Naive thymus-derived CD8-positive, alpha-beta T cell (primary cell): ENCODE measurements at places on chromosomes 3 and 15. TPM values are rescaled to one million over a fixed set of nuclear protein-coding genes. Genes with fewer than 3 reads are reported as not detected.

DNA sequence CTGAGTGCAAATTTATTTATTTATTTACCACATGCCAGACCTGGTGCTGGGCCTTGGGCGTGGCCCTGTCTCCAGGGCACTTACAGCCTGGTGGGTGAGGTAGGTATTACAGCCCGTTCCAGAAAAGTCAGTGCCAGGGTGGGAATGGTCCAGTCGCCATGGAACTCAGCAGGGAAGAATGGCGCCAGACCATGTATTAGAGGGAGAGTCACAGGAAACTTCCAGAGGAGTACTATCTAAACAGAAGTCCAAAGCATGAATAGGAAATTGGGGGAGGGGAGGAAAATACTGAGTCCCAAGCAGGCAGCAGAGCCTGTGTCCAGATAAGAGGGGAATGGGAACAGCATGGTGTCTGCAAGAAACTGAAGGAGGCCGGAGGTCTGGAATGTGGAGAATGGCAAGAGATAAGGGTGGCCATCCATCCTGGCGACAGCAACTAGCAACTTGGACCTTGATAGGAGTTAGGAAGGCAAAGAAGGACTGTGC is 27.0 kb downstream of the SH3BP5 start:
- no peak for DNase-seq

GREM1 gene
- total RNA-seq: not detected

- DNase-seq: no peak
These were observed 271.5 kb downstream of the EFHB start for GRCh38 chr3:19662486-19662885.

SPSB4 gene
- not detected for total RNA-seq

DNA sequence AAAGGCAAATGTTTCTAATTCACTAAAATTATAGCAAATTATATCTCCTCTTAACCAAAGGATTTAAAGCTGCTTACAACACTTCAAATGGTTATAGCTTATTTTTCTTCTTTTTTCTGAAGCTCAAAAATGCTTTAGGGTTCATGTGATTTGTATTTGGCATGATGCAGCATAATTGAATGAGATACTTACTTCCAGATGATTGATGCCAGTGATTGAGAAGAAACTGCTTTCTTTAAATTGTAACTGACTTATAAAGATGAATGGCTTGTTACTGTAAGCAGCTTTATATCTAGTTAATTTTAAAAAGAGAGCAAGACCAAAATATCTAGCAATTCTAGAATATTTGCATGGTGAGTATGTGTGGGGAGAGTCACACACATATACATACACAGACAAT is 270.7 kb upstream of the THRB start:
- no peak for DNase-seq

DNA sequence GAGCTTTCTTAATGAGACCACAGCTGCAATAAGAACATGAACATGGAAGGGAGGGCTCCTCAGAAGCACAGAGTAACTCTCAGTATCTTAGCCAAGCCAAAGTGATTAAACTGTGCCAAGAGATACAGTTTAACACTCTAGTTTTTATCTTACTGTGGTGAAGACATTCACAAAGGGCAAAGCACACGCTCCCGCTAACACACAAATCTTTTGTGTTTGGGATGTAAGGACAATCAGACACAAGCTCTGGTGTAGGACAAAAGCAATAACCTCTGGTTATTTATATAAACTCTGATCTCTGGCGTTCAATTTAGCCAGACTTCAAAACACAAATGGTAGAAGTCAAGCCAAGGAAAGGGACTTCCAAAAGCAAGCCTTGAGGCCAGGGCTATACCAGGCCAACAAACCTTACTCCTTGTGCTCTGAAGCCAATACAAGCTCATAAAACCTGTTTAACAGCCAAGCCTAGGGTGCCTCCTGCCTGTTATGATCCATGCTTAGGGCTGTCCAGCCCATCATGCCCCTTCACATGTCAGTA is 27.8 kb downstream of the DPH3 start:
- DNase-seq: no peak

MOBP gene
- total RNA-seq: not detected

PARP3 gene
- 9.7 TPM for total RNA-seq

GOLGA8T gene
- not detected for total RNA-seq

DNA sequence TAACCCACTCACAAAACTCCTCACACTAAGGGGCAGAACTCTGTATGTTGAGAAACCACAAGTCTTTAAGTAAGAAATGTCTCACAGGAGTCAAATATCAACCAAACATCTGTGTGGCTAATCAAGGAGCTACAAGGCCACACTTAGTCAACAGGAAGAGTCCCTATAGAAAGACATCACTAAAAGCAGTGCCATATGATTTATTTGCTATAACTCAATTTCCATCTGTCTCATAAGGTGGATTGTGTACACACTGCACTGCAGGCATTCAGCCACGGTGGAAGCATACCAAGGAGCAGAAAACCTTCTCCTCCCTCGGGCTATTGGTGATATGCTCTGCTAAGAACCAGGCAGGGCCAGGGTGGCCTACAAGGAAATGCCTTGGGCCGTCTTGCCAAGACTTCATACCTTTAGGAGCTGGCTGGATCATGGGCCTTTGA is 197.6 kb upstream of the CFAP20DC start:
- no peak for DNase-seq

DNA sequence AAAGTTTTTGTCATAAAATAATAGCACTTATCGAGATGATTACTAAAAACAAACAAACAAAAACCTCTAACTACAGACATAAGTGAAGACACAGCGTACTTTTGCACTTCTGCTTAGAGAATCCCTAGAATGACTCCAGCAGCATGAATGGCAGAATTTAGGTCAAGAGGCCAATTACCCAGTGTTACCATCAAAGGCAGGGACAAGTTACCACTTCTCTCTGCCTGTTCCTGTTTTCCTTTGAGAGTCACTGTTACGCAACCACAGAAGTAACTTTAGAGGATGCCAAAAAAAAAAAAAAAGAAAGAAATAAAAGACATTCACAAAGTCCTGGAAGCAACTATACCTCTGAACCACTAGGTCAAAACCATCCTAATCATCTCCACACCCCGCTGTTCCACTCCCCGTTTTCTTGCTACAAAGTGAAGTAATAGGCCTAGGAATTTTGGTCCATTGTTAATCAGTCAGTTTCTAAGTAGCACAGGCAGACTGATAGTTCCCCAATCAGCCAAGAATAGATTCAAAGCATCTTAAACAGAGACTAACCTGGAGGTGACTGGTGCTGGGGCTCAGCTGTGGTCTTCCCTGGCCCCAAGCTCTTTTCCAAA is 41.9 kb downstream of the FMN1 start:
- DNase-seq: no peak

DUOXA2 gene
- not detected for total RNA-seq

GRCh38 chr3:192957441-192958021 is 39.9 kb upstream of the MB21D2 start:
- no peak for DNase-seq

GRCh38 chr15:101269479-101270223 is 7.6 kb downstream of the SELENOS start:
- no peak for DNase-seq

DNA sequence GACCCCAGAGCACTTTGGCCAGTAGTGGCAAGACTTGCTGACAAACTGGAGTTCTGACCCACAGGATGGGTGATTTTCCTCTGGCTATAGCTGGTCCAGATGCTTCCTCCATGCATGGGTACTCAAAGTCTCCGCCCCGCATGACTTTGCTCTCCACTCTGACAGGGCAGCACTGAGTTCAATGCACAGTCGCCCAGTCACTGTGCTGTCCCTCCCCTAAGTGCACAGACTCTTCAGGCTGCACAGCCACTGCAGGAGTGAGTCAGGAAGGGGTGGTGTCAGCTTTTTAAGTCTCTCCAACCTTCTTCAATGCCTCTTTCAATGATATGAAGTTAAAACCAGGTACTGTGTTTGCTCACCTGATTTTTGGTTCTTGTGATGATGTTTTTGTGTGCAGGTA is 17.8 kb downstream of the TEX9 start:
- no peak for DNase-seq

LNP1 gene
- total RNA-seq: 2.4 TPM

- DNase-seq: no peak
These were observed 1184.6 kb upstream of the EPHA6 start for GRCh38 chr3:95629802-95630201.

- DNase-seq: no peak
These were observed 25.8 kb upstream of the ADPGK start for GRCh38 chr15:72809329-72809728.

DNA sequence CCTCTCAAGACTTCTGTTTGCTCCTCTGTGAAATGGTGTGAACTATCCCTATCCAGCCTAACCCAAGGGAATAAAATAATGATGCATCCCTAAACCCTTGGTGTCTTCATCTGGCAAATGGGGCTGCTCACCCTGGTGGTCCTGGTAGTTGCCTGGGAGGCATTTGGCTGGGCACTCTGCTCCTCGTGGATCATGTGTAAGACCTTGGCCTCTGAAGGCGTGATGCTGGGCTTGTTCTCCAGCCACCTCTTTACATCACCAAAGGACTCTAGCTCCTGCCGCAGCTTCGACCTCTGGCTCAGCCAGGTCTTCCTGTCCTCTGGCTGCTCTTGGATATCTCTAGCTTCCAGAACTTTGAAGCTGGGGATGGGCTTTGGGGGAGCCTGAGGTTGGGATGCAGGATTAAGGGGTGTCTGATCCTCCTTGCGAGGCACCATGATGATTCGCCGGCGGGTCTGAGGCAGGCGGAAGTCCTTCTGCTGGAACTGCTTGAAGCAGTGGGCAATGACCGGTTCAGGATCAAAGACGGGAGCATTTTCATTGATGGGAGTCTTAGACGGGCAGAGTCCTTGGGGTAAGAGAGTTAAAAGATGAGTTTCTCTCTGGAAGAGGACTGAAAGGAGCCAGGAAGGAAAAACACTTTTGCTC is 7.1 kb downstream of the EFCAB12 start:
- DNase-seq: no peak

GRCh38 chr15:48634893-48635292 is 10.6 kb downstream of the FBN1 start:
- DNase-seq: no peak

GCSAM gene
- 15.1 TPM for total RNA-seq

DNA sequence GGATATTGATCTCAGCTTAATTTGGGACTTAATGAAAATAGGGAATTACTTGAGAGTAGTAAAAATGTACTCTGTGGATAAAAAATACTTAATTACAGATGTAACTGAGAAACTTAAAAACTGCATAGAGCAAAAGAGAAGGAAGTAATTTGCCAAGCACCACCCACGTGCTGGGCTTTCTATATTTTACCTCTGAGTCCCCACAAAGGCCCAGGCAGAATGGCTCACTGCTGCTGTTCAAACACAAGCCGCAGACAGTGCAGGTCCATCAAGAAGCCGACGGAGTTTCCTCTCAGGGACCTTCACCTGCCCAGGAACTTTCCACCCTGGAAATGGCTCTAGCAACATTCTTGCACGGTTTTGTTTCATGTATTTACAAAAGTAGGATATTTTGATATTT is 77.2 kb upstream of the TRPM1 start:
- no peak for DNase-seq

GRCh38 chr15:71238926-71239325 is 123.7 kb downstream of the THSD4 start:
- no peak for DNase-seq

GRCh38 chr3:143850877-143851276 is 2.6 kb upstream of the SLC9A9 start:
- DNase-seq: no peak

DNA sequence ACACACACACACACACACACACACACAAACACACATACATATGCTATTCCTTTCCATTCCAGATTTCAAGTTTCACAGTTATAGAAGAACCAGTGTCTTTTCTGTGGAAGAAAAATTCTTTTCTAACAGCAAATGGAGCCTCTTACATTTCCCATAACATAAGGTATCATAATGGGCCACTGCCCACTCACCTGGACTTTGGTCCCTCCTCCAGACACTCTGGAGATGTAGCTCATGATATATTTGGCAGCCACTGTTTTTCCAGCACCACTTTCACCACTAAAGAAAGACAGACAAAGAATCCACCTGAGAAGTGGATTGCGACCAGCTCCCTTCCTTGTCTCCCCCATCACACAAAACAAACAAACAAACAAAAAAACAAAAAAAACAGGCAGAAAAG is 29.8 kb downstream of the LDHAL6B start:
- DNase-seq: no peak

- no peak for DNase-seq
These were observed 104.9 kb downstream of the AQP9 start for GRCh38 chr15:58243070-58243469.

CDHR4 gene
- total RNA-seq: not detected

OR5H1 gene
- not detected for total RNA-seq

DNA sequence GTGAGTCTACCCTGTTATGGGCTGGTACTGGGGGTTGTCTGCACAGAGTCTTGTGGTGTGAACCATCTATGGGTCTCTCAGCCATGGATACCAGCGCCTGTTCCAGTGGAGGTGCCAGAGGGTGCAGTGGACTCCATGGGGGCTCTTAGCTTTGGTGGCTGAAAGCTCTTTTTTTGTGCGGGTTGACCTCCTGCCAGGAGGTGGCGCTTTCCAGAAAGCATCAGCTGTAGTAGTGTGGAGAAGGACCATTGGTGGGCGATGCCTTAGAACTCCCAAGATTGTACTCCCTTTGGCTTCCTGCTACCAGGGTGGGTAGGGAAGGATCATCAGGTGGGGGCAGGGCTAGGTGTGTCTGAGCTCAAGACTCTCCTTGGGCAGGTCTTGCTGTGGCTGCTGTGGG is 602.6 kb downstream of the RSL24D1 start:
- DNase-seq: no peak

CCR9 gene
- total RNA-seq: 1.9 TPM

GALNT15 gene
- not detected for total RNA-seq

DNA sequence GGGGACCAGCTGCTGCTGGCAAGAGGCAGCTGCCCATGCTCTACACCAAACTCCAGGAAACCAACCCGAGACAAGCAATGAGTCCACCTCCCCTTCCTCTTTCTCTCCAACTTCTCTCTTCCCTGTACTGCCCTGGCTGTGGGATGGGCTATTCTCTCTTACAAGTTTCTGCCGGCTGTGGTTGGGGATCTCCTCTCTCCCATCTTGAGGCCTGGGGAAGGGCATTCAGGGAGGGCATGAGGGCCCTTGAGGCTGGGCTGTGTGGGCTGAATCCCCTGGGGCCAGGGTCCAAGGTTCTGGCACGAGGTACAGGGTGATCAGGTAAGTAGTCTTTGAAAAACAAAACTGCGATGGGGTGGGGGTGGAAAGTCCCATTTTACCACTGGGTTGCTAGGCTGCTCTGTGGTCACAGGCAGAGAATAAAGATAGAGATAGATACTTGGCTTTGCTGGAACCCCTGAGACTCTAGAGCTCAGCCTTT is 32.3 kb upstream of the CTSH start:
- no peak for DNase-seq

GRCh38 chr3:53171827-53172505 is 11.0 kb downstream of the PRKCD start:
- no peak for DNase-seq

DNA sequence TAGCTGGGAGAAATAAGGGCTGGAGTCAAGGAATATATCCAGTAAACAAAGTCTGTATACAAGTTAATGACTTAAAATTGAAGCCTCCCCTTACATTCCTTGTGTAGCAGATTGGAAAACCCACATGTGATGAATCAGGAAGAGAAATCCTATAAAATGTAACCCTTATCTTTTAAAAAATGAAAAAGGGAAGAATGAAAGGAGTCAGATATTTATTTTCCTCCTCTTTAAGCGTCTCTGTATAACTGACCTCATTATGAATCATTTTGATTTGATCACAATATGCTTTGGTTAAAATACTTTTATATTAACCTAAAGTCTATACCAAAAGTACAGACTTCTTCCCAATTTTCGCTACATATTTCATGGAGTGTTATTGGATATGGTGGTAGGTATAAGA is 316.3 kb upstream of the STAC start:
- no peak for DNase-seq

HYAL1 gene
- total RNA-seq: 0.39 TPM

TRH gene
- total RNA-seq: not detected
